ENCODE measurements at places on chromosomes 12 and 14.

- no peak for DNase-seq
Measured at GRCh38 chr12:113747017-113747416, 219.1 kb downstream of the RBM19 start.

- peak; percentile 97 for DNase-seq
Measured at GRCh38 chr12:108696111-108696995, 35.0 kb downstream of the CORO1C start.

GRCh38 chr12:7130701-7131501, 730 bp downstream of the CLSTN3 start:
- no peak for DNase-seq

- no peak for DNase-seq
Measured at GRCh38 chr12:10960211-10960610, 21.1 kb upstream of the TAS2R14 start.

- no peak for DNase-seq
Measured at GRCh38 chr12:77745624-77746023, 85.1 kb upstream of the NAV3 start.

- peak; percentile 64 for DNase-seq
Measured at GRCh38 chr12:28563936-28564335, 373.7 kb downstream of the CCDC91 start.

GRCh38 chr12:84134797-84135366, 777.7 kb downstream of the SLC6A15 start:
- DNase-seq = no peak

GRCh38 chr14:21278632-21279031, 1.3 kb upstream of the RPGRIP1 start:
- DNase-seq = no peak

DNA sequence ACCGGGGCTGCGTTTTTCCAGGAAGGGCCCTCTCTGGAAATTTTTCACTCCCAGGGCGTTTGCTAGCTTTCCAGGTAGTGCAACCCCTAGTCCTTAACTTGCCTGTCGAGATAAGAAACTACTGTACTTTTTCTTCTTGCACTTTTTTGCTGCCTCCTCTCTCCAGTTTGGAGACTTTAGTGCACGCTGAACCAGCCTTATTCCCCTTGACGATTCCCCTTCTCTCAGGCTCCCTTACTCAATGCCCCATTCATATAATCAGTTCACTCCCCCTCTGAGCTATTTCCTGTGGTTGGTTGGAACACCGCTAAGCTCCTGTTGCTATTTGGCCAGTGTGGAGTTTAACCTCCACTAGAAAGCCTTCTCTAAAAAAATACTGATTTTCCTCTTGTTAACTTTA, 682 bp downstream of the CREBL2 start:
- peak; percentile 27 for DNase-seq

- no peak for DNase-seq
Measured at GRCh38 chr12:99658671-99659349, 11.3 kb downstream of the GARIN6 start.

DNA sequence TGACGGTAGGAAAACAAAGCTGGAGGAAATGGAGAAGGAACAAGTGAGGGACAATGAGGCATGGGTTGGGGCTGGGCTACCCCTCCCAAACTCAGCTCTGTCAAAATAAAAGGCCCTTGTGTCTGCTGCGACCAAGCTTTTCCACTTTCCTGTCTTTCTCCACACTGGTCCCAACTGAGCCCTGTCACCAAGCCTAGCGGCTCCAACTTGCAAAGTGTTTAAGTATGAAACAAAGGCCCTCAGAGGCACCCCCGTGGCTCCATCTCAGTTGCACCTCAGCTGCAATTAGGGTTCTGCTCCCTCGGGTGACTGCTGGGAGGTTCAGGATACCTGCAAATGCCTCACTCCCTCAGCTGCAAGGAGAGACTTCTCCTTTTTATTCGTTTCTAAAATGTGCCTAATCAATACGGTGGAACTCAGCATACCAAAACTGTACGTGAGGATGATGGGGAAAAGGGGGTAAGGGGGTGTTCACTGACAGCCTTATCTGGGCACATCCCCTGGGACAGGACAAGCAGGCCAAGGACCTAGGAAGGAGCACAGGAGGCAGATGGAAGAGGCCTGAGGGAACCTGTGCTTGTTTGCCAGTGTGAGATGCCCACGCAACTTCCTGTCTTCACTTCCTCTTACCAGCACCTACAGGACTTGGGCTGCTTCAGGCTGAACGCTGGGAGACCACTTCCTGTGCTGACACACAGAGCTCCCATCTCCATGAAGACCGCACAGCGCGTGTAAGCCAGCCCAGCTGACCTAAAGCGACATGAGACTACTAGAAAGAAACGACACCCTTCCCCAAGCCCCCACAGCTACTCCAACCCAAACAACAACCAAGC, 8.9 kb downstream of the VAMP1 start:
- no peak for DNase-seq

DNA sequence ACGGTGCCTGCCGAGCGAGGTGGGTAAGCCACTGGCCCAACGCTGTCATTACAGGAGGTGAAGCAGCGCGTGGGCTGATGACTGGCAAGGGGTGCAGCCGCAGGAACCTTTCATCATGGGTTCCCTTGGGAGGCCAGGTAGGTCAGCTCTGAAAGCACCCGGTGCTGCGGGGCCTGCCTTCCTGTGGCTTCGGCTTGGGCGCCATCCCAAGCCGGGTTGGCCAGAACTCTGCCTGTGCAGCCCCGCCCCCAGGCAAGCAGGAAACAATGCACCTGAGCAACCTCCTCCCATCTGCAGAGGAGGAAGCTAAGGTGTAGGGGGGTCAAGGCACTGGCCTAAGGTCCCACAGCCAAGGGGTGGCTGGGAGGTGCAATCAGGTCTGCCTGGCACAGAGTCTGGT, 20.0 kb upstream of the HHIPL1 start:
- no peak for DNase-seq

DNA sequence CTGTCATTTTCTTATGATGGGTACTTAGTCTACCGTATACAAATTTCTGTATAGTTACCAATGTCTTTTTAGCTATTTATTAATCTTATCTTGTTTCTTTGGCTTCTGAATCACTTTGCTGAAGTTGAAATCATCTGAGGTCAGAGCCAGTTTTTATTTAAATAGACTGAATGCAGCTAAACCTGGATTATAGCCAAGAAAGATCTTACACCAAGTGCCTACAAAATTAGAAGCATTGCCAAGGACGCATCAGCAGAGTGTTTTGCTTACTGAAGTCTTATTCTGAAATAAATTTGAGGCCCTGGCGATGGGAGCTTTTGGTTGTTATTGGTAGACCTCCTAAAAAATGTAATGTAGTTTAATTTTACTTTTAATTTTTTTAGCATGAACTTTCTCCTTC, 128.2 kb downstream of the RGS6 start:
- DNase-seq = no peak

- DNase-seq = no peak
Measured at GRCh38 chr12:57270966-57271470, 20.0 kb upstream of the STAC3 start.

DNA sequence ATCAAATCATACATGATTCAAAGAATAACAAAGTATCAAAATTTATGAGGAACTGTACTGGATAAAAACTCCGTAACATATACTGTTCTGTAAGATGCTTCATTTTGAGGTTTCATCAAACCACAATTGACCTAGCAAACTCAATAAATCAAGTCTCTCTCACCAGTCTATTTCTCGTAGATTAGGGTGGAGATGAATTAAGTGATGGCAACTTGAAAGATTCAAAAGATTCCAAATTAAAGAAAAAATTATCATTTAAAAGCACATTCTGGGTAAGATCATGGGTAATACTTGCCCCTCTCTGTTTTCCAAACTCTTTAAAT, 74.4 kb downstream of the PAPLN start:
- no peak for DNase-seq

DNA sequence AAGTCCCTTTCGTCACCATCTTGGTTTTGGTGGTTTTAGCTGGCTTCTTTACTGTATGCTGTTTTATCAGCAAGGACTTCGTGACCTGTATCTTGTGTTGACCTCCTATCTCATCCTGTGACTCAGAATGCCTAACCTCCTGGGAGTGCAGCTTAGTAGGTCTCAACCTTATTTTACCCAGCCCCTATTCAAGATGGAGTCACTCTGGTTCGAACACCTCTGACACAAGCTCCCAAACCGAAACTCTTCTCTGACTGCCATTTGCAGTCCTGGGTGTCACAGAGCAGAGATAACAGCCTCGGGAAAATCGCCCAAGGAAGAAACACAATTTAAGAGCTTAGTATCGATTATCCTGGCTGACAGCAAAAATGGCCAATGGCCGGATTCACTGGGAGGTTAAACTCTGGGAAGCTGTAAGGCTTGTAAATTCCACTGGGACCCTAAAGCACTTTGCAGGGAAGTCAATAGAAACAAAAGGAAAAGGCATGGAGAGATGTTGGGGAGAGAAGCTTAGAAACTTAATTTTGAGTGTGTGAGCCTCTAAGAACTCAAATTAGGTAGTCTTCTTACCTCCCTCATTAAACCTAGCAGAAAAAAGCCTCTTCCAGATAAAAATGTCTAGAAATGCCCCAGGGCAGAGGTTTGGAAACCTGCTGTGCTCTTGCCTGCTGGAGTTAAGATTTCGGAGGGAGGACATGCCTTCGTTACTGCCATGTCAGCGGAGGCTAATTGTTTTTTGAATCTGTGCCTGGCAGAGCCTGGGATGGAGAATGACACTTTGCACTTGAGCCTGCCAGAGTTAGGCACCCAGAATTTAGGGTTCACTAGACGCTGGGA, 56.5 kb upstream of the RPH3A start:
- no peak for DNase-seq

DNA sequence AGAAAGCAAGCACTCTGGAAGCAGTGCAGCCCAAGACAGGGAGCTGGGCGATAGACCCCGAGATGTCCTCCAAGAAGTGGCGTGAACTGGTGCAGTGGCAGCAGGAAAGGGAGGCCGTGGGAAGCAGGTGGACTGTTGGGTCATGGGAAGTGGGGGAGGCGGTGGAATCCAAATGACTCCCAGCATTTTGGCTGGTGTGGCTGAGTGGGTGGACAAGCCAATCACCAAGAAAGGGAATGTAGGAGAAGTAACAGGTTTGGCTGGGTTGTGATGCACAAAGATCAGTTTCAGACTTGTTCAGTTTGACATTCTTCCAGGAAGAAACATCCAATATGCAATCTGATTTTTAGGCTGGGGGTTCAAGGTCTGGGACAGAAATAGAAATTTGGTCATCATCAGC, 46.0 kb upstream of the KTN1 start:
- DNase-seq = no peak

- no peak for DNase-seq
Measured at GRCh38 chr12:116299665-116300328, 22.3 kb upstream of the MED13L start.

GRCh38 chr12:101566318-101566717, 28.5 kb upstream of the MYBPC1 start:
- no peak for DNase-seq

- DNase-seq = no peak
Measured at GRCh38 chr12:123499332-123499731, 34.2 kb downstream of the RILPL1 start.

DNA sequence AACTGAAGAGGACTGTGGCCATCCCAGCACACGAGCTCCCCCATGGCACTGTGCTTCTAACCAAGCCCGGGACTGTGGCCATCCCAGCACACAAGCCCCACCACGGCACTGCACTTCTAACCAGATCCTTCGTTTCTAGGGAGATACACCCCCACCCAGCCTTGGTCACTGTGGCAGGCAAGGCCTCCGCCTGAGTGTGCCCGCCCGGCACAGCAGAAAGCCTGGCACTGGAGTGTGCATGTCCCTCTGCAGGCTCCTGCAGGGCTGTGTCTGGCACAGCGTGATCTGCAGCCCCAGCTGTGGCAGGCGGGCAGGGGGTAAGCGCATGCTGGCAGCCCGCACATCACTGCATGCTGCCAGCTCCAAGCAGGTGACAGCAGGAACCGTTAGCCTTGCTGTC, 49.8 kb downstream of the CCDC85C start:
- no peak for DNase-seq

GRCh38 chr14:68535404-68536017, 257.4 kb downstream of the ZFP36L1 start:
- peak; percentile 59 for DNase-seq

GRCh38 chr12:91098461-91098860, 12.8 kb downstream of the LUM start:
- DNase-seq = no peak

DNA sequence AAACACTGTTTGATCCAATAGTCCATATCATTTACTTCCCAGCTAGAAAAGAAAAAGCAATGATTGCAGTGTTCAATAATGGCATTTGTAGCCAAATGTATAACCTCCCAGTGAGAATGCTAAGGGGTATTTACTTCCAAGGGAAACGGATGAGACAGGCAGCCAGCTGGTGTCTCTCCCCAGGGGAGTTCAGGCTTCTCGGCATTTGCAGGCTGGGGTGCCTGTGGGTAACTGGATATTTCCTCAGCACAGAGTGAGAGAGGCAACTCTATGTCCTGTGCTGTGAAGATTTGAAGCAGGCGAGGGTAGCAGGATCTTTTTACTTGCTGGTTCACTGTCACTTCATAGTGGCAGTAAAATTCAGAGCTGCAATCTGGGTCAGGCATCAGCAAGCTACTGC, 1455.6 kb upstream of the TMEM132C start:
- DNase-seq = no peak

- no peak for DNase-seq
Measured at GRCh38 chr12:8629486-8630033, 16.9 kb upstream of the AICDA start.

- no peak for DNase-seq
Measured at GRCh38 chr14:67889455-67889854, 69.9 kb downstream of the RAD51B start.

DNA sequence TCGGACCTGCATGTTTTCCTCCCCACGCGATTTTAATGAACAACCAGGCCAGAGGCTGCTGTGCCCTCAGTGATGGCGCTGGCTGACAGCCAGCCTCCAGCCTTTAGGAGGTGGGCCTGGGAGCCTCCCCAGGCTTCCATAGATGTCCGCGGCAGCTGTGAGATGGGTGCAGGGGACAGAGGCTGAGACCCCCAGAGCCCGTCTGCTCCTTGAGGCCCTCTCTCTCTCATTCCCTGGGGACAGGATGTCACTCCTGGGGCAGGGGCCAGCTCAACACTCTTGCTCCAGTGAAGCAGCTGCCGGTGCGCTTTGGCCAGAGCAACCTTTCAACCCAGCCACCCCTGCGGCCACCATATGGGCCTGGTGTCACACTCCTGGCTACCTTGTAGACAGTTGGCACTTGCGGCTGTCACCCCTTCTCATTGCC, 24.8 kb downstream of the MVK start:
- no peak for DNase-seq

DNA sequence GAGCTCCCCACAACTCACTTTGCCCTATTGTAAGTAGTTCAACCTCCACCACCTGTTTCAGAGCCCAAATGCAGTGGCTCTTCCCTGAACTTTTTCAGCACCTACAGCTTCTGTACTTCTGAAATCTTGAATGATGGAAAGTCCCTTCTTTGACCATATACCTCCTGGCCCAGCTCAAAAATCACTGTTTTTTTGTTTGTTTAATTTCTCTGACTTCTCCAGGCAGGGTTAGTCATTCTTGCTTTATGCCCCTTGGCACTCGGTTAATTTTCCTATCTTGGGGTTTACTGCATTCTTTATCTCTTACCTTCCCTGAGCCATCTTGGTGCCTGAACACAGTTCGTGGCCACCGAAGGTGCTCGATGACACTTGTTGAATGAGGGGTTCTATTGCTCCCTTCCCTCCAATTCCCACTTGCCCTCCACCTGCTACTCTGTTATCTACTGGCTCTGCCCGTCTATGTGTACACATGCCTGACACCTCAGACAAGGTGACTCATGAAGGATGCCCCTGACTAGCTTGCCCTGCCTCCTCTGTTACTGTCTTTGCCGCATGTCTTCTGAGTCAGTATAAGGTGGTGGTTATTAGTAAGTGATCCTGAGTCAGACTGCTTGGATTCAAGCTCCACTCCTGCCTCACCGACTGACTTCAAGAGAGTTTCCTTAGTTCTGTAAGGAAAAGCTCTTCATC, 4.4 kb downstream of the AMHR2 start:
- peak; percentile 70 for DNase-seq

Data from AG04450 (cell line).